ENCODE measurements at places on chromosomes 4 and X. TPM values are rescaled to one million over a fixed set of nuclear protein-coding genes. Genes with fewer than 3 reads are reported as not detected.

DGAT2L6 gene
- total RNA-seq: not detected

KCNIP4 gene
- total RNA-seq: 16.7 TPM

TSPAN7 gene
- total RNA-seq: 60.7 TPM

DNA sequence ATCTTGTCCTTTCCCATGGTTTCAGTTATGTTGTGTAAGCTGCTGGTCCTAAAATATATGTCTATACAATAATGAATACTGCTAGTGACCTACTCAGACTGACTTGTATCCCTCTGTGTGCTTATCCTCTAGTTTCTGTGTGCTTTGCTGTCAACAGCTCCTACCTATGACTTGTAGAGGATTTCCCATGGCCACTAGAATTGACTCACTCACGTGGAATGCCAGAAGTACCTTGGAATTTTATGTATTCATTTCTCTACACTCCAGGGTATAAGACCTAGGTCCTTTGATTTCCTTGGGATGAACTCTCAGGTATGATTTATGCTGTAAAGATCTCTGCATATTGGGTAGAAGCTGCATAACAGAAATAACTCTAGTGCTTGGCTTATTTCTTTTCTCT, 279.9 kb upstream of the SLIT2 start:
- no peak for DNase-seq

Measured in frontal cortex (tissue), 4 donors.